ENCODE measurements at places on chromosomes 2 and 18. TPM values are rescaled to one million over a fixed set of nuclear protein-coding genes. Genes with fewer than 3 reads are reported as not detected.
A peak's percentile ranks its signal among the peaks of the same experiment; 100 is the strongest.

DNA sequence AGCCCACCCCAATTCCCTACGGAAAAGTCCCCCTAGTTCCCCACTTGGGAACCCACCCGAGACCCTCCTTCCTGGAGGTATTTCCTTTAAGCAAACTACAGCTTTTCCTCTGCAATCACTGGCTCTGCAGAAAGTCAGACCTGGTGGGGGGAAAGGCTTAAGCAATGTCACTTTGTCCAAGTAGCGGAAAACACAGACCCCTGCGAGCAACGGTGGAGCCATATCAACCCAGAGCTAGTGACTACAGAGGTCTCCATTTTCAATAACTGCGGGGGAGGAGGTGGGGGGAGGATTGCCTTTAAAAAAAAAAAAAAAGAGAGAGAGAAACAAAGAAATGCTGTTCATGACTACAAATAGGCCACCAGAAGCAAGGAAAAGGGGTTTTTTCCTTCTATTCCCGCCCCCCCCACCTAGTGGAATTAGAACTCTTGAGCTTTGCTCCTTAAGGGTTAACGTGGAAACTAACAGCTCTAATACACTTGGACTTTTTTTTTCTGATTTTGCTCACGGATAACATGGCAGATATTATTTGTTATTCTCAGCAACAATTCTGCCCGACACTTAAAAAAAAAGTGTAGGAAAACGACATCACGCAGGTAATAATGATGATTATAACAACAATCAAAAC, 1.1 kb upstream of the FRZB start:
- DNase-seq, result no peak

DNA sequence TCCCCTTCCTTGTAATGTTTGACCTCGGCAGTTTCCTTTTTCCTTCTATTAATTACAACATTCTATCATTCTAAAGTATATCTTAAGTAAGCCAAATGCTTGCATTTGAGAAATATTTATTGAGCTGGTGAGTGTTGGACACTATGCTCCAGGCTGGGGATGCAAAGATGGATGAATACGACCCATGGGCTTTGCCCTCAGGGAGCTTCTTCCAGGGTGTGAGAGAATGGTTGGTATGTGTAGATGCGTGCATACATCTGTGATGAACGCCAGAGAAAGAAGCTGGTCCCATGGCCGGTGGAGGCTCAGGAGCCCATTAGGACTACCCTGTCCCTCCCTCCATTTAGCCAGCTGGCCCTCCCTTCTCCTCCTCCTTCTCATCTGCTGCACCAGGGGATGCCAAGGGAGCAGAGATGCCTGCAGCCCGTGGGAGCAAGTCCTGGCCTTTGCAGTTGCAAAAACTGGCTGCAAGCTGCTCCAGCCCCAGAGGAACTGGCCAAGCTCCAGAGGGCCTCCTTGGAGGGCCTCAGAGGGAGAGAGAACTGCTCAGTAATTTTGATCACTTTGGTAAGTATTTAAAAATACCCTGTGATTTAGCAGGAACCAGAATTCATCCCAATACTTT, 65.7 kb upstream of the FOSL2 start:
- no peak for DNase-seq

Gene RFX8
- total RNA-seq, result not detected

- no peak for DNase-seq
These were observed 39.7 kb upstream of the KCNE4 start for GRCh38 chr2:223012291-223012690.

DNA sequence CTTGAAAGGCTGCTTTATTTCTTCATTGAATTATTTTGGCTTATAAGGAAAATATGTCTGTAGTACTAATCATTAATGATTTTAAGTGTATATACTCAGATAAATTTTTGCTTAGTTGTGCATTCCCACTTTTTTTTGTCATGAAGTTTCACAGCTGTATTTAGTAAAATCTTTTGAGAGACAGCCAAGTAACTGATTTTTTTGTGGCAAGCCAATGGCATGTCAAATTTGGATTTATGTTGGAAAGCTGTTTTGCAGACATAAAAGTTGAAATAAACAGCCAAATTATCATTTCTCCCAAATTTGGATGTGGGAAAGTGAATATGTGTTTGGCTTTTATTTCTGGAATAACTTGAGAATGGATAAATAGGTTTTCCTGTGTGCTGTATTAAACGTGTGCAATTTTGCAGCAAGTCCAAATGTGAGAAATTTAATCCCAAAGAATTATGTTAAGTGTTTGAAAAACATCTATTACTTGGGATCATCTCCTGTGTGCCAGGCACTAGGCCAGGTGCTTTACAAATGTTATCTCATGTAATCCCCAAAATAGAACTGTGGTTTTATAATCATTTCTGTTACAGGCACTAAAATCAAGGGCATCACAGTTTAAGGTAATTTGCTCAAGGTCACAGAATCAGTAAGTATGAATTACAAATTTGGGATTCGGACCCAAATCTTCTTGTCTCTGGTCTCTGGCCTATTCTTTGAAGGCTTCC, 160.4 kb downstream of the PTPRM start:
- DNase-seq, result no peak

GRCh38 chr2:60677356-60677755, 78.7 kb upstream of the PAPOLG start:
- DNase-seq, result no peak

Gene SH3RF3
- total RNA-seq, result 0.15 TPM

- no peak for DNase-seq
These were observed 9.3 kb upstream of the STAT1 start for GRCh38 chr2:191023235-191023679.

Gene PAX3
- 47.2 TPM for total RNA-seq

DNA sequence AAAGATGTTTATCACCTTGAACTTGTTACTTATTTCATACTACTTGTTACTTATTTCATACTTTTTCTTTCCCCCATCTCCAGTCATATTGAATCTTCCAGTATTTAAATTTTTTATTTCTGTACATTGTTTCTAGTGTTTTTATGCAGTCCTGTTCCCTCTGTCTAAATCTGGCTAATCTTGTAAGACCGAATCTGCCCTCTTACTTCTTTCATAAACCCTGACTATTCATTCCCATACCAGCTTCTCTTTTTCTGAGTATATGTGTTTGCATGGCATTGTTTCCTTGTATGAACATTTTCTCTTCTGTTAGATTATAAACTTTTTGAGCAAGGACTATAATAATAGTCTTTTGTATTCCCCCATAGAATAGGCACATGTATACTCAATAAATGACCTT, 131.7 kb downstream of the TAF4B start:
- DNase-seq, result no peak

Gene GCFC2
- 40.2 TPM for total RNA-seq

Gene EPB41L3
- 0.20 TPM for total RNA-seq

Gene GAD1
- total RNA-seq, result 0.70 TPM

DNA sequence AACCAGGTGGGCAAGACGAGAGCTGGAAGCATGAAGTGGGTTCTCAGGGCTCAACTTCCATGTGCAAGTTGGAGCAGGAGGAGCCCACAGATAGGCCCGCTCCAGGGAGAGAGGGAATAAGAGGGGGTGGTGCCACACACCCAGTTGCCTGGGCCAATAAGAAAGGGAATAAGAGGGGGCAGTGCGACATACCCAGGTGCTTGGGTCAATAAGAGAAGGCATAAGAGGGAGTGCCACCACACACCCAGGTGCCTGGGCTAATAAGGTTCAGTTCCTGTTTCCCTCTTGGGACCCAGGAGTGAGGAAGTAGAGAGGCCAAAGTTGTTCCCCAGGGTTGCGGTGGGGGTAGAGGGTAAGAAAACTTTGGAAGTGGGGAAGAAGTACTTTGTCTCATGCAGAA, 127.5 kb downstream of the LAMA3 start:
- DNase-seq, result no peak

DNA sequence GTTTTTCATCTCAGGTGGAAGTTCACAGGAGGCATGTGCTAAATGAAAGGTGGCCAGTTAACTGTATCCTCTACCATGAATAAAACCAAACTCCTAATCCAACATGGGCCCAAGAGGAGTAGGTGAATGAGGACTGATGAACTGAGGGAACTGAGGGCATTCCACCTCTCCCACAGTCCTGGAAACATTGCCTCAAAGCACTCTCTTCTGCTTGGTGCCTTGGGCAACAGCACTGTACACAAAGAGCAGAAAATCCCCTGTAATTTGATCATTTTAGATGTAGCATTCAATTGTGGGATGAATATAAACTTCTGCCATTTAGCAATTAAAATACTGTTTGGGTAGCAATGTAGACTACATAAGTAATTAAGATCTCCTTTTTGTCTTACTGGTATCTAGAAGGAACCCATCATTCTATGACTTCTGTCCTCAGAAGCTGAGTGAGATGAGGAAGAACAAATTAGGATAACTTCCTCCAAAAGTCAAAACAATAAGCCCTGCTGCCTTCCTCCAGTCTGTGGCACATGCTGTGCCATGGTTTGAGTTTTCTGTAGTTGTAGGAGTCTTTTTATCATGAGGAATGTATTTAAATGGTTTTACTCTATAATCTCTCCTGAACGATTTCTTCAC, 86.7 kb upstream of the ZEB2 start:
- DNase-seq, result no peak

- DNase-seq, result peak; percentile 32
These were observed 124.4 kb downstream of the FBXO15 start for GRCh38 chr18:74023220-74023619.

Gene LYPD1
- total RNA-seq, result 9.8 TPM

GRCh38 chr18:23369266-23369665, 83.8 kb upstream of the RIOK3 start:
- no peak for DNase-seq

Gene CNPPD1
- total RNA-seq, result 38.0 TPM

Gene PSMA8
- total RNA-seq, result not detected

Gene TDRD15
- total RNA-seq, result not detected

DNA sequence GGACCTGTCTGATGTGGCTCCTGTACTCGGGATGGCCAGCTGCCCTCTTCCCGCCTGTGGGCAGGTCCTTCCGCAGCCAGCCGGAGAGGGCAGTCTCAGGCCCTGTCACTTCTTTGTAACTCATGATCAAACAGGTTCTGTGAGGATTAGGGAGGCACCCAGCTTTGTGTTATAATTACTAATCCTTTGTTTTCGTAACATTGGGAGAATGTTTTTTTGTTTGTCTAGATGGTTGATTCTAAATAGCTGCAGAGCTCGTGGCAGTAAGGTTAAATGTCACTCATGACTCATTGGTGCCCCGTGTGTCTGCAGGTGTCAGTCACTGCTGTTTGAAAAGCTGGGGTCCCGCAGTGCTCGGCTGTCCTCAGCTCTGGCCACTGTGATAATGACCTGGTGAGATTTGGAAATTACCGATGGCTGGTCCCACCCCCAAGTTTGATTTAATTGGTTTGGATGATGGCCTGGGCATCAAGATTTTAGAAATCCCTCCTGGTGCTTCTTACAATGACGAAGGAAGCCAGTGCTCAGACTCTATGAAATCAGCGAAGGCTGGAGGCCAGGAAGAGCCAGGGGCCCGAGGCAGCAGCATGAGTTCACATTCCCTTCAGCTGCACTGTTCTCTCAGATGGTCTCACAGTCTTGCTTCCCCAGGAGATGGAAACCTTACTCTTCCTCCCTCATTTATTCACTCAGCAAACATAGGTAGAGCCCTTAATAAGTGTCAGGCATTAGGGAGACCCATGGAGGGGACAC, 172.8 kb downstream of the VAPA start:
- DNase-seq, result no peak

Gene SLC4A5
- total RNA-seq, result 1.8 TPM

DNA sequence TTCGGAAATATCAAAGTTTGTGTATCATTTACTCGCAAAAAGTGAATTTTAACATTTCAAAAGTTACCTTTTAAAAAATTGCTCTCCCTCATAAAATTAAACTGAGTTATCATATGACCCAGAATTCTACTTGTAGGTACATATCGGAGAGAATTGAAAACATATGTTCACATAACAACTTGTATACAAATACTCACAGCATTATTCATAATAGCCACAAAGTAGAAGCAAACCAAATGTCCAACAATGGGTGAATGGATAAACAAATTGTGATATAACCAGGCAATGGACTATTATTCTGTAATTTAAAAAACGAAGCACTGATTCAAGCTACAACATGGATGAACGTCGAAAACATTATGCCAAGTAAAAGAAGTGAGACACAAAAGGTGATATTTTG, 412.0 kb upstream of the TCF4 start:
- no peak for DNase-seq

GRCh38 chr2:139000131-139000785, 220.1 kb upstream of the NXPH2 start:
- peak; percentile 37 for DNase-seq

Gene RAB10
- 135 TPM for total RNA-seq

GRCh38 chr2:133139847-133140533, 428.3 kb downstream of the NCKAP5 start:
- peak; percentile 38 for DNase-seq

- no peak for DNase-seq
These were observed 149.7 kb upstream of the ZNF236 start for GRCh38 chr18:76672627-76673026.

Gene AGXT
- total RNA-seq, result not detected

GRCh38 chr2:10373931-10374330, 71.2 kb downstream of the HPCAL1 start:
- no peak for DNase-seq

DNA sequence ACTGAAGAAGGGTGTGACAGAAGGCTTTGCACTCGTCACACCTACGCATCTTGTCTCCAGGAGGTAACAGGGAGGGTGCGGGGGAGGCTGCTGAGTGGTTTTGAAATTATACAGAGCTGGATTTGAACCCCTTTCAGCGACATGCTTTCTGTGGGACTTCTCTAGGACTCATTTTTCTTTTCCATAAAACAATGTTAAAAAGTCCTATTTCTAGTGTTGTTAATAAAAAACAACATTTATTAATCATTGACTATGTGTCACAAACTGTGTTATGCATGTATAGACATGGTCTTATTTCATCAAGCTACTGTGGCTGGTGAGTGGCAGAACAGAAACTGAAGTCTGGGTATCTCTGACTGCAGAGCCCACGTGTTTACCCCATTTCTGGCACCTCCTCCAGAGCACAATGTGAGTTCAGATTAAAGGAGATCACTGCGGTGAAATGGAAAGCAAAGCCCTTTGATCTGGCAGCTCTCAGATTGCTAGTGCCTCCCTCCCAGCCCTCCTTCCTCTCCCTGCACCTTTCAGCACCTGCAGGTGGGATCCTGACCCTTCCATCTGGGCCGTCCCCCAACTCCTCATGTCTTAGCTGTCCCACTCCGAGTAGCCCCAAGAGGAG, 315.5 kb upstream of the MYT1L start:
- DNase-seq, result no peak

GRCh38 chr2:218607436-218608115, at the start of gene PLCD4:
Gene PLCD4, plus strand, starts transcription at chr2:218607899. Its CDS starts 7,841 bp downstream, at chr2:218615740.
- DNase-seq, result no peak

Gene REG3G
- not detected for total RNA-seq

GRCh38 chr2:9830685-9831410, 12.4 kb upstream of the TAF1B start:
- DNase-seq, result no peak

Gene SCYGR1
- not detected for total RNA-seq

GRCh38 chr2:237864940-237865622, 5.7 kb downstream of the RAMP1 start:
- DNase-seq, result no peak

Gene TUBA3E
- total RNA-seq, result not detected
